Ureter (tissue), 1 donor: ENCODE measurements at places on chromosomes 3 and 15. TPM values are rescaled to one million over a fixed set of nuclear protein-coding genes. Genes with fewer than 3 reads are reported as not detected.

Gene CFAP20DC
- 0.18 TPM for total RNA-seq

Gene ARHGAP11A
- 1.4 TPM for total RNA-seq

- no peak for DNase-seq
Observed at GRCh38 chr15:38867556-38867955, 302.9 kb upstream of the RASGRP1 start.

GRCh38 chr15:90765966-90766365 lies 48.8 kb downstream of the BLM start:
- no peak for DNase-seq

- no peak for DNase-seq
Observed at GRCh38 chr3:140911822-140912221, 29.8 kb upstream of the SLC25A36 start.
